Fibroblast of pulmonary artery (primary cell): ENCODE measurements at places on chromosomes 2 and 18.

GRCh38 chr18:42028247-42028832, 73.3 kb downstream of the PIK3C3 start:
- peak; percentile 59 for DNase-seq

- DNase-seq: no peak
Observed at GRCh38 chr2:149112713-149113112, 74.2 kb downstream of the LYPD6B start.

DNA sequence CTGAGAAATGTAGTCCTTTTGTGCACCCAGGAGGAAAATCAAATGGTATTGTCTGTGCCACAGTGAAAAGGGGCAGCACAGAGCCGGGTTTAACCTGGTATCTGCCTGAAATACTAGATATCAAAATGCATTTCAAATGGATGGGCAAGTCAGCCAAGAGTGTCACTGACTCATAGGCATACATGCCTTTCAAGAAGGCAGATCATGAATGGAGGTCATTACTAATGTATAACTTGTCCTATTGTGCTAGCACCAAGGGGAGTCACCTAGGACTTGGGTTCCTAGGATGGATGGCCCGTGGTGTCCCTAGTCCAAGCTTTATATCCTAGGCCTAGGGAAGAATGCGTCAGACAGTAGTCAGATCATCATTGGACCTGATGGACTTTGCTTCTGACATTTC, 49.9 kb downstream of the TCF7L1 start:
- DNase-seq: no peak

GRCh38 chr2:145777297-145777696, 1257.4 kb upstream of the ZEB2 start:
- peak; percentile 78 for DNase-seq

- no peak for DNase-seq
Observed at GRCh38 chr2:64967601-64968000, 21.6 kb upstream of the SLC1A4 start.

DNA sequence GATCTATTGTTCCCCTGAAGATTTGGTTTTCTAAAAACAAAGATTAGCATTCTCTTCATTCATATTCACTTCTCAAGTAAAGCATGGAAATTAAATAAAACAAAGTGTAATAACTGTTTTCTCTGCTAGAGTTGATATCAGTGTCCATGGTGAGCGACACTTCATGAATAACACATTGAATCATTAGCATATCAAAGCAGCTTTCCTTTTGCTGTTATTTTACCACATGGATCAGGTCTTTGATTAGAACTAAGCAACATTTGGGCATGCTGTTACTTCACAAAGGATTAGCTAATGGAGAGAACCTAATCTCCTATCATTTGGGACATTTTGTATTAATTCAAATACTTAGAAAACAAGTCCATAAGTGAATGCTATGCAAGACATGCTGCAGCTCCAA, 368.8 kb upstream of the CDH19 start:
- no peak for DNase-seq

DNA sequence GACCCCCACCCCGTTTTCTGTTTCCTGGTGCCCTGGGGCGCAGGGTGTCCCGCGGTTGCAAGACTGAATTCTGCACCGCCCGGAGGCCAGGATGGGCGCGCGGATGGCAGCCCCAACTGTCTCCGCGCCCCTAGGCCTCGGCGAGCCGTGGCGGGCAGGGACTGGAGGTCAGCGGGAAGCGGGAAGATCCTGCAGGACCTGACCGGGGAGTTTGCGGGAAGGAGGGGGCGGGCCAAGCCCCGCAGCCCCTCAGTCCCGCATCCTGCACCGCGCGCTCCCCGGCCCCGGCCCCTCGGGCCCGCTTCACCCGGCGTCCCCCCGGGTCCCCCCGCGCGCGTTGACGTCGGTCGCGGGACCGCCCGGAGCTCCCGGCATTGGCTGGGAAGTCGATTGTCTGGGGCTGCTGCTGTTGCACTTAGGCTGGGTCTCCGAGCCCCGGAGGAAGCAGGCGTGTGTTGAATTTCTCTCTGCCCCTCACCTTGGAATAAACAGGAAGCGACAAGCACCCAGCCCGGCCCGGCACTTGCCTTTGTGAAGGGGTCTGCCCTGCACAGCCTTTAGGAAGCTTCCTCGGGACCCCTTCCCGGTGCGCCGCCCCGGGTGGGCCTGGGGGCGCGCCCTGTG, at the start of gene LDLRAD4:
Gene LDLRAD4, plus strand, starts transcription at position 393 of the 624 bp plus-strand sequence.
- no peak for DNase-seq

DNA sequence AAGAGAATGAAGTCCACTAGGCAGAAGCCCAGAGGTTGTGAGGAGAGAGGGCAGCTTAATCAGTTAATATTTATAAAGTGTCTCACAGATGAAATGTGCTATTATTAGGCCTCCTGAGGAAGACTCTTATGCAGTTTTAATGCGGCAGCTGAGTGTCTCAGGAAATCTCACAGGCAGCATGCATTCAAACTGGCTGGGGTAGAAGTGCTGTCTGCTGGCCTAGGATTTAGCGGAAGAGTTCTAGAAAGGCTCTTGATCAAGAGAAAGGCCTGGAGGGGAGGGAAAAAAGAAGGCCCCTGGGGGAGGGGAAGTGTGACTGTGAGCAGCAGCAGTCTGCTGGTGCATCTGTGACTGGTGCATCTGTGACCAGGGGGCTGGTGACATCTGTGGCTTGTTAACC, 133.0 kb downstream of the FSHR start:
- no peak for DNase-seq

- peak; percentile 37 for DNase-seq
Observed at GRCh38 chr2:75491129-75491753, 69.5 kb downstream of the EVA1A start.

- DNase-seq: no peak
Observed at GRCh38 chr2:113061896-113062770, 3.1 kb downstream of the IL36RN start.

- DNase-seq: no peak
Observed at GRCh38 chr2:139773720-139774277, 993.6 kb upstream of the NXPH2 start.

DNA sequence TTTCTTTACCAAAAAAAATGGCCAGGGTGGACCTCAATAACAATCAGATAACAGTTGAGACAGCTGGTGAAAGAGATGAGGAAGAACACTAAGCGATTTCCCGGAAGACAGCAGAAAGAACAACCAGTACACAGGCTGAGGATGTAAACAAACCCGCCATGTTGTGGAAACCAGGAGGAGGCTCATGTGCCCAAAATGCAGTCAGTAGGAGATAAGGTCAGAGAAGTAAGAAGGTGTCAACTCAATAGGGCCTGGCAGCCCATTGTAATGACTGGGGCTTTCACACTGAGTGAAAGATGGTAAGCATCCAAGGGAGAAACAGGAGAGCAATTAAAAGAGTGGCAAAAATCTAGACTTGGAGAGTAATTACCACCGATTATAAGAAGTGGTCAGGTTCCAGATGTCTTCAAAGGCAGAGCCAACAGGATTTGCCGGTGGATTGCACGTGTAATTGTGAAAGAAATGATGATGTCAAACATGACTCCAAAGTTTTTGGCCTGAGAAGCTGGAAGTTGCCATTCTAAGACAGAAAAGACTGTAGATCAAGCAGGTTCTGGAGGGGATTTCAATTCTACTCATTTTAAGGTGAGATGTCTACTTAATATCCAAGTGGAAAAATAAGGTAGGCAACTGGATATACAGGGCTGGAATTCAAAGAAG, 77.7 kb upstream of the CYP1B1 start:
- DNase-seq: no peak

- DNase-seq: no peak
Observed at GRCh38 chr2:65136253-65136652, 6.3 kb upstream of the RAB1A start.

- DNase-seq: no peak
Observed at GRCh38 chr2:3280197-3280596, 97.4 kb downstream of the EIPR1 start.

GRCh38 chr2:45653122-45653913, 1.8 kb downstream of the PRKCE start:
- DNase-seq: no peak

DNA sequence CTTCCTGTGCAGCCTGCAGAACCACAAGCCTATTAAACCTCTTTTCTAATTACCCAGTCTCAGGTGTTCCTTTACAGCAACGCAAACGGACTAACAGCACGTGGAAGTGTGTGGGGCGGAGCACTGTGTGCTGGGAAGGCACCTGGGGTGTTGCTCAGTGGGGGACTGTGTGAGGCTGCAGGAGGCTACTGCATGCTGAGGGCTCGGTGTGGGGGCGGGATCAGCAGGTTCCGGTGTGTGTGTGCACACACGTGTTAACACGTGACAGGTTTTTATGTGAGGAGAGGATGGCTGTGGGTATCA, 58.9 kb downstream of the ANKMY1 start:
- no peak for DNase-seq

DNA sequence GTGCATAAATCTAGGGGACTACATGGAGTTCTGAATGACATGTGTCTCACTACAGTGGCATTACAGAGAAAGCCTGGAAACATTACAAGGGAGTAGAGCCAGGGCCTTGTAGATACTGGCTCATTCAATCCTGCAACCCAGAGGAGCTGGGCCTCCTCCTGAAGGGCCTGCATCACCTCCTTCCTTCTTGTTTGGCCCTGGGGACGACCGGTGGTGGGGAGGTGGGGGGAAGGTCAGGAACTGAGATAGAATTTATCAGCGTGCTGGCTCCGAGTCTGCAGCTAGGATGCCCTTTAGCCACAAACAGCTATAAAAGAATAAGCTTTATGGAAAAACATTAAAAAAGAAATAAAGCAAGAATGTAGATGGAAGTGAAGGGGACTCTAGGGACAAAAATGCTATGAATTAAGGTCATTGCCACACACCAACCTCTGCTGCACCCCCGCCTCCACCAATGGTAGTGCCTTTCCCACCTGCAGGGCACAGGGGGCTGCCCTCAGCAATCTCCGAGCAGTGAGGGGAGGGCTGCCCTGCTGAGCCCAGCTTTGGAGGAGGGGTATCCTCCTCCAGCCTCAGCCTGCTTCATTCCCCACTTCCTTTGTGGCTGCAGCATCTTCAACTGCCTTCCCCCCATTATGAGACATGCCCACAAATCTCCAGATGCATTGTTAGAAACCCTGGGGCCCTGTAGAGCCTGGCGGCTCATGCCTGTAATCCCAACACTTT, 149.0 kb downstream of the MSH2 start:
- no peak for DNase-seq

- no peak for DNase-seq
Observed at GRCh38 chr2:150598383-150598782, 110.9 kb upstream of the RND3 start.

- DNase-seq: no peak
Observed at GRCh38 chr18:78906066-78906465, 73.6 kb upstream of the SALL3 start.

DNA sequence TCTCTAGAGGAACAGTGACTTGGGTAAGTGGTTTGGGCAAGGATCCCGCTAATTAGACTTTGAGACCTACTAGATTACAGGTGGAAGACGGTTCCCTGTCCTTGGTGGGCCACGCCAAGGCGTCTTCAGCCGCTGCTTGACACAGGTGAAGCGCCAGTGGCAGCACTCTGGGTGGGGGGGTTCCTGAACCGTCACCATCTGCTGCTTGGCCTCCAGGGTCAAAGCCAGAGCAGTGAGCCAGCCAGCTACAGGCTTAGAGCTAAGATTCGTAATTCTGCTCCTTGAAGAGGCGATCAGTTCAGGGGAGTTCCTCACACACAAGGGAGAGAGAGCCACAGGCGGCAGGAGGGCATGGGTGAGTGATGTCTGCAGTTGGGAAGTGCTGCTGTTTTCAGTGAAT, 39.4 kb upstream of the RBM44 start:
- no peak for DNase-seq

DNA sequence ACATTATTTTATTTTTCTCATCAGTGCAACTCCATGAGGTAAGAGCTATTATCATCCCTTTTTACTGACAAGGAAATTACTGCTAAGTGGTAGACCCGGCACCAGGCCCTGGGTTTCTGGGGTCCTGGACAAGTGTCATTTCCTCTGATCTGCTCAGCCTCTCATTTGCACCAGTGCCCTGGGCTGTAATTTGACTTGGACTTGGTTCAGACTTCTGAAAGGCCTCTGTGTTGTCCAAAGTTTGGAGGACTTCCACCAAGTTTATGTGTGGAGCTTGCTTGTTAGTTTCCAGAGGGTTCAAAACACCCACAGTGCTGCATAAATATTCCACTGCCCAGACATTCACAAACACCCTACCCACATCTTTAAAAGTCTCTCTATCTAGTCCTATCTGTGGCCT, 44.0 kb upstream of the PPP1CB start:
- DNase-seq: no peak

- DNase-seq: no peak
Observed at GRCh38 chr2:17965196-17965595, 86.7 kb downstream of the KCNS3 start.

GRCh38 chr2:117832332-117832731, 17.8 kb downstream of the DDX18 start:
- no peak for DNase-seq

DNA sequence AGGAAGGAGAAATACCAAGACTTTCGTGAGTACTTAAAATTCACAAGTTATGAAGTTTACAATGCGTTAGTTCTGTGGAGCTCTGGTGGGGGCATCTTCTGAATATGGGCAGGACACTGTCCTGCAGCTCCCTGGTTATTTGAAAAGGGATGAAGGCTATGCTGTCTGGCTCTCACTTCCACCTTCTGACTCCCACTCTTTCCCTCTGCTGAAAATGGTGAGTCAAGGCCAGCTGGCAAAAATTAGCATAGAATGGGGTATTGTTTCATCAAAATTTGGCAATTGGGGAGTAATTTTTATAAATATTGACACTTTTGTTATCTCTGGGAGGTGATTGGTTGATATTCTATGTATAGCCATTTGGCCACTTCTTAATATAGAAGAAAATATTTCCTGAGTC, 177.4 kb downstream of the PARD3B start:
- DNase-seq: peak; percentile 15

GRCh38 chr2:237600205-237600846, 9.8 kb upstream of the RAB17 start:
- peak; percentile 76 for DNase-seq
